ENCODE measurements at places on chromosomes 12 and 14.

- DNase-seq = no peak
Measured at GRCh38 chr14:99309220-99309766, 37.3 kb upstream of the BCL11B start.

- no peak for DNase-seq
Measured at GRCh38 chr12:109358154-109358869, 10.6 kb downstream of the MYO1H start.

DNA sequence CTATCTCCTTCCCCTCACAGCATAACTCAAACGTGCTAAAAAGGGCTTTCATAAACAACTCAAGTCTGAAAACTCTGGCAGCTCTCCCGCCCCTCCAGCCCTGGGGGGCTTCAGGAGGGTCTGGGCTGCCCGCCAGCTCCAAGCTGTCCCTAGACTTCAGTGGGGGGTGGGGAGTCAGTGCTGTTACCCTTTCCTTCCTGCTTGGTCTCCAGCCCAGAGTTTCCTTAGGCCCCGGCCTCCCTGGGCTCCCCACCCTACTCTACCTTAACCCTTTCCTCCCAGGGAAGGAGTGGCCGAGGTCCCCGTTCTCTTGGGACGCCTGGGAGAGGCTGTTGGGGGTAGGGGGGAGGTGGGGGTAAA lies 530 bp upstream of the NYNRIN start:
- DNase-seq = no peak

DNA sequence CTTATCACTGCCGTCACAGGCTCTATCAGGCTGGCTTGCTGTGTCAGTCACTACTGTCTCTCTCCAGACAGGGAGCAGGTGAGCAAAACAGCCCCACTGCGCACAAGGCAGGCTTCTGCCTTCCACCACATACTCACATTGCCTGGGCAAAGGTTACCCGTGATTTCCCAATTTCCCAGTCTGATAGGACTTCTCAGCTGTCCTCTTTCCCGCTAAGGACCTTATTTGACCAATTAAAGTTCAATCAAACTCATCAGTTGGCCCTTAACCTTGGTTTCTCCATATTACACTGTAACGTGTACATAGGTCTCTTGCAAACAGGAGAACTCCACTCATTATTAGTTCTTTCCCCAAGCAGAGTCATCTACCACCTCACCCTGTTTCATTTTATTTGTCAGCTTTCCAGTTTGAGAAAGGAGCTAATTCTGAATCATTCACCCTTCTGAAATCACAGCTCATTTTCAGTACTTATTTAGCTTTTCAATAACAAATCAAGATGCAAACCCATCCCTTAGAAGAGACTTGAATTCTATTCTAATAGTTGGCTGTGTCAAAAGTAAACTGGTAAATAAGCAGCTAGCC lies 170.8 kb downstream of the ESR2 start:
- DNase-seq = no peak

- DNase-seq = no peak
Measured at GRCh38 chr14:89881839-89882238, 72.7 kb downstream of the EFCAB11 start.

DNA sequence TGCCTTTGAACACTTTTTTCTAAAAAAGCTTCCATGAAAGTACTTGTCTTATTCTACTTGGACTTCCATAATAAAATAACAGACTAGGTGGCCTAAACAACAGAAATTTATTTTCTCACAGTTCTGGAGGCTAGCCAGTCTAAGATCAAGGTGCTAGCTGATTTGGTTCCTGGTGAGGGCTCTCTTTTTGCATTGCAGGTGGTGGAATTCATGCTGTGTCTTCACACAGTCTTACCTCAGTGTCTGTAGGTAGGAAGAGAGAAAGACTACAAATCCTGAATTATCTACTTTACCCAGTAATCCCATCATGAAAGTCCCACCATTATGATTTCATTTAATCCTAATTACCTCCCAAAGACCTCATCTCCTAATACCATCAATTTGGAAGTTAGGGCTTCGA lies 356.0 kb downstream of the NAV3 start:
- no peak for DNase-seq

- DNase-seq = no peak
Measured at GRCh38 chr12:13950502-13950901, 30.9 kb downstream of the GRIN2B start.

- DNase-seq = peak; percentile 13
Measured at GRCh38 chr14:74459289-74459946, 33.4 kb upstream of the SYNDIG1L start.

GRCh38 chr12:71780237-71780822 lies 25.7 kb downstream of the RAB21 start:
- DNase-seq = peak; percentile 20

DNA sequence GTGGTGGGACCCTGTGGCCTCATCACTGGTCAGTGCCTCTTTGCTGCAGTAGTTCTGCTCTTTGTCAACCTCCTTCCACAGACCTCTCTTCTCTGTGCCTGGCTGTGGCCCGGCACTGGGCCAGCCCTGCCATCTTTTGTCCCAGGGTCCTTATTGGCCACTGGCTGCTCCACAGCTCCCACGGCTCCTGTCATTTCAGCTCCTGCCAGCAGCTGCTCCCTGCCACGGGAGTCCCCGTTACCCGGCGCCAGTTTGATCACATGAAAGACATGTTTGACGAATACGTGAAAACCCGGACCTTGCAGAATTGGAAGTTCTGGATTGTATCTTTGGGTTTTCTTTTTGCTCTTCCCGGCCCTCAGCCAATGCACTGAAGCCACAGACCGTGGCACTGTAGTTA lies 35.4 kb downstream of the IL31 start:
- no peak for DNase-seq

DNA sequence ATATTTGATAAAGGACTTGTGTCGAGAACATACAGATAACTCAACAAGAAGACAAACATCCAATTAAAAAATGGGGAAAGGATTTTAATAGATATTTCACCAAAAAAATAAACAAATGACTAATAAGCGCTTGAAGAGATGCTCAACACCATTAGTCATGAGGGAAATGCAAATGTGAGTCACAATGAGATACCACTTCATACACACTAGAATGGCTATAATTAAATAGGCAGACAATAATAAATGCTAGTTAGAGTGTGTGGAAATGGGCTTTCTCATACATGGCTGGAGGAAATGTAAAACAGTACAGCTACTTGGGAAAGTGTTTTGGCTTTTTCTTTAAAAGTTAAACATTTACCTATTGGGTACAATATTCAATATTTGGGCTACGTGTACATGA lies 34.8 kb downstream of the DLK1 start:
- DNase-seq = no peak

DNA sequence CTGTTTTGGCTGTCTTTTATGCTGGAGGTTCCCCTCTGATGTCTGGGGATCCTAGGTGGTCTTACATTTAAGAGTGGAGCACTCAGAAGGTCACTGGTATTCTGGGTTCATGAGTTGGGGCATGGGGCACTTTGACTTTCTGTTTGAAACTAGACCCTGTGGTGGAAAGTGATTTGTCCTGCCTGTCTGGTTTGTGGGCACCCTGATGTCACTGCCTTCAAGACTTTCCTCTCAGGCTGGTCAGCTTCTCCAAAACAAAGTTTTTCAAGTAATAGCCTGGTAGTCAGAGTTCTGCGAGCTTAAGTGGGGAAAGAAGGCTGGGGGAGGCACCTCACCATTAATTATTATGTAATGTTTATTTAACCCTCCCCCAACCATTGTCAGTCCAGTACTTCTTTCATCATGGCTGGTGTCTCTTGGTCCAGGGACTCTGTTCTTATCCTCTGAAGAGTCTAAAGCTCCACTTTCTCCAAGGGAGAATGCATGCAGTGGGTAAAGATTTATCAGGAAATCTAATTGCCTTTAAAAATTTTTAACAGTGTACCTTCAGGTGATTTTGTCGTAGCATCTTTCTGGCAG lies 35.3 kb downstream of the ZC3H14 start:
- no peak for DNase-seq

DNA sequence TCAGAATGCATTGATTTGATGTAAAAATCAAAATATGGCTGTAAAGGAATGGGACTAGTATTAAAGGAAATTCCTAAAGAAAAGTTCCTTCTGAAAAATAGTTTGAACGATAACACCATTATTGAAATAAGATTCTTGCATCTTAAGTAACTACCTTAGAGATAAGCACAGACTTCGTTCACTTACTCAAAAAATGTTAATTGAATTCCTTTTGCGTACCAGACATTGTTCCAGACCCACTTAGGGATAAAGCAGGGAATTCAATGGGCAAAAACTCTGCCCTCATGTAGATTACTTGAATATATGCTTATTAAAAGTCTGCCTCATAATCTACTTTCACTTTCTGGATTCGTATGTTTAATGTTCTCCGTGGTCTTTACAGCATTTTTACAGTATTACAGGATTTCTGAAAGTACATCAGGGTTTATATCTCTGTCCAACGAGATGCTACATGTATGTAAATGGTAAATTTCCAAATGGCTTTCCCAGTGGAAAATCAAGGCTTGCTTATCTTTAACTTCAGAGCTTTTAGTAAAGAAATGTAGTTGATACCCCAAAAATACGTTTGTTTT lies 213.7 kb downstream of the GXYLT1 start:
- DNase-seq = no peak

GRCh38 chr14:89493406-89493805 lies 76.4 kb upstream of the FOXN3 start:
- no peak for DNase-seq

GRCh38 chr14:76880449-76880848 lies 54.2 kb downstream of the LRRC74A start:
- DNase-seq = no peak

DNA sequence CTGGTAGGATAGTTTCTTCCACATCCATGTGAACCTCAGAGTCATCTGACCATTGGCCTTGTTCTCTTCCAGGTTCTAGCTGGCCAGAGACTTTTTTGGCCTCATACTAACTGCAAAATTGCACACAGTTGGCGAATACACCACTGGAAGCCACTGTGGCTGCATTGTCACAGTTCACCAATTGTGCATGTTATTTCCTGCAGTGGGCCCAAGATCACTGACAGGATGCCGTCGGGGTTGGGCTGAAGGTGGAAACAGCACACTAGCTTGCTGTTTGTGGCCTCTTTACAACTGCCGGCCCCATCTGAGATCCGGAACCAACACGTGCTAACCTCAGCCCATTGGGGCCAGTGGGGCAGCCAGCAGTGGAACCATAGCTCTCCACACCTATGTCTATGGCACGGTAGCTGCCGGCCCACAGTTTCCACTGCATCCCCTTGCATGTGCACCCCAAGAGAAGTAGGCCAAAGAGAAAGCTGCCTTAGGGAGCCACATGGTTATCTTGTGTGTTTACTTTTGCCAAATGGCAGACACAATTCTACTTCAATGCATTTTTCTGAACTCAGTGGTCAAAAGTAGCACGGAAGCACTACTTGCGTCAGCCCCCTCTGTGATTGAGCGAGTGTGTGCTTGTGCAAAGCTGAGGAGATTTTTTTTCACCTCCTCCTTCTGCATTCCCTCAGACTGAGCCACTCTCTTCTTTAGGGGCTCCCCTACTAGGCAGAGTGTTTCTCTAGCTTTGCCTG lies 464.0 kb downstream of the RAD51B start:
- DNase-seq = peak; percentile 23

DNA sequence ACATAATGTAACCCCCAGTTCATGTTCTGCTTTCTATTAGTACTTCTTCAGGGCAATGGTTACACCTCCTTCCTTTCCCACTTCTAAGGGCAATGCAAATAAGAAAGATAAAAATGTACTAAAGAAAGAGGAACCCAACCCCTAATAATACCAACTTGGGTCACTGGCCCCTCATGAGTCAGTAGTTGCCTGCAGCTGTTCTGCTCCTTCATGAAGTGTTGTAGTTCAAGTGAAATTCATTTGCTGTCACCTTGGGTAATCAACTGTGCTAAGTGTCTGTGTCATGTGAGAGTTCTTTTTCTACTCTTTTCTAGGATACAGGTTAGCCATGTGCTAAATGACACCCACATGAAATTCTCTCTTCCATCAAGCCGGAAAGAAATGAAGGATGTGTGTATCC lies 91.8 kb downstream of the PLXNC1 start:
- DNase-seq = no peak

GRCh38 chr14:104317492-104317805 lies 179.1 kb downstream of the KIF26A start:
- no peak for DNase-seq

GRCh38 chr12:108462686-108463085 lies 52.4 kb upstream of the FICD start:
- no peak for DNase-seq

GRCh38 chr12:110933326-110933974 lies 13.1 kb upstream of the MYL2 start:
- no peak for DNase-seq

GRCh38 chr12:114686426-114686772 lies 2.4 kb upstream of the TBX3 start:
- no peak for DNase-seq

GRCh38 chr14:86935241-86935885 lies 1057.6 kb downstream of the GALC start:
- DNase-seq = no peak

- no peak for DNase-seq
Measured at GRCh38 chr12:10716704-10717315, 6.3 kb downstream of the YBX3 start.

DNA sequence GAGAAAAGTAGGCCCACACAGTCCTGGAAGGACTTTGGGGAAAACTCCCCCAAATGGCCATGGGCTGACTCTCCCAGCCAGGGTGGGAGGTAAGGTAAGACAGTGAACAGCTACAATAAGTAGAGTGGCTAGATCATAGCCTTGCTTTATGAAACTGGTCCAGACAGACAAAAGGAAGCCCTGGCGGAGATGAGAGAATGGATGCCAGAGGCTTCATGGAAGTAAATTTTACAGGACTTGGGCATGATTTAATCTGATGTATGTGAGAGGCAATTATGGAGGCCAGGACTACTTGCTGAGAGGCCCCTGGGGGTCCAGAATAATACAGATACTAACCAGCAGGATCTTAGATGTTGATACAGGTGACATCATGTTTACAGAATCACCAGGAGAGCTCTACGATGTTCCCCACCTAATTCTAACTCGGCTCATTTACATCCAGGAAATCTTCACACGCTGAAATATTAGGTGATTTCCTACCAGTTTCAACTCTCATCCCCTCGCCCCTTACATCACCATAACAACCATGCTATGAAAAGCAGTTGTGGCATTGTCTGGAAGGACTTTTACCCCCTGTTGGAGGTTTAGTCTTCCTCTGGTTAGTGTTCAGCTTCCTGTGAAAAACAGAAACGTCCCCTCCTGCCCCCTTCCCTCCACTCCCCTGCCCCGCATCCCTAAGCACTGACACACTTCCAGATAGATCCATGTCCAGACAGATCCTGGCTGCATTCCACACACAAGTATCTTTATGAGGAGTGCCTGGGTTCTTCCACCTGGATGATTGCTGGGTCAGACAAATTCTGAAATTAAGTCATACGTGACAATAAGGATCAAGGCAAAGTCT lies 39.5 kb upstream of the NT5DC3 start:
- DNase-seq = no peak

- no peak for DNase-seq
Measured at GRCh38 chr12:3380200-3381043, 110.6 kb upstream of the PRMT8 start.

DNA sequence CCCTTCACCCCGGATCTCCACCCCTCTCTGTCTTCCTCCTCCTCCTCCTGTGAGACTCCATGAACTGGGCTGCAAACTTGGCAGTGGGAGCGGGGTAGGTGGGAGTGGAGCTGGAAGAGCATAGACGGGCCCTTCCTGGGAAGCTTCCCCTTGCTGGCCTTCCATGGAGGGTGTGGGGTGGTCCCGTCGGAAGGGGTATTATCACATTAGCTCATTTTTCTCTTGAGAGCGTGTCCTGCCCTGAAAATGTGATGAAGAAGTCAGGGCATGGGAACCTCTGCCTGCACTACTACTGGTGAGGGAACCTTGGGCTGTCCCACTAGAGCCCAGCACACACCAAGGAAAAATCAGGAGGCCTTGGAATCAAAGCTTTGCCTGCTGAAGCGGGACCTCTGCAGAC lies 66.5 kb downstream of the CACNA1C start:
- no peak for DNase-seq

All from stimulated activated CD4-positive, alpha-beta T cell treated with anti-CD3 and anti-CD28 coated beads, TNF-alpha, amount 100 ng/mL, for 48 hours (primary cell).